NCI-H1417 (cell line): ENCODE measurements at places on chromosomes 16 and 17.

- DNase-seq: no peak
Observed at GRCh38 chr16:79842197-79842596, 241.7 kb upstream of the MAF start.

DNA sequence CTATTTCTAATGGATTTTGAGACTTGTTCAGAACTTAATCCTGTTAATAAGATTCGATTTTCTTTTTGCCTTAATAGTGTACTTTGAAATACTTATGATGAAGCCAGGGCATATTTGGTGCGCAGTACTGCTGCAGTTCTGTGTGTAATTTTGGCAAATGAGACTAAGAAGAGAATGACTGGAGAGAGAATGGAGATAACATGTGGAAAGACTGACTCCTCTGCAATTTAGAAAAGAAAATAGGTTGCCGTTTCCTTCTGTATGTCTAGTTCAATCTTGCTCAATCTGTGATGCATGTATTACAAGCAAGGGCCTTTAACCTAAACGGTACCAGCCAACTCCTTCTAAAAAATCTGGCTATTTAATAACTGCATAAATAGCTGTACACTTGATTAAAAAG lies 285.1 kb upstream of the CDH11 start:
- no peak for DNase-seq

DNA sequence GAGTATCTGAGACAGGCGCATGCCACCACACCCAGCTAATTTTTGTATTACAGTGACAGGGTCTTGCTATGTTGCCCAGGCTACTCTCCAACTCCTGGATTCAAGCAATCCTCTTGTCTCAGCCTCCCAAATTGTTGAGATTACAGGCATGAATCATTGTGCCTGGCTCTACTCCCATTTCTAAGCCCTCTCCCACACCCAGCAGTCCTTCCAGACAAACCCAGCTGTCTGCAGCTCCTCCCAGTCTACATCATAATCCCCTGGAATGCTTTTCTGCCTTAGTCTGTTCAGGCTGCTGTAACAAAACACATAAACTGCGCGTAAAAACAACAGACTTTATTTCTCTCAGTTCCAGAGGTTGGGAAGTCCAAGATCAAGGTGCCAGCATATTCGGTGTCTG lies 144.5 kb downstream of the GRIN2A start:
- no peak for DNase-seq

GRCh38 chr17:5510771-5511170 lies 24.4 kb downstream of the MIS12 start:
- no peak for DNase-seq
